NCI-H526 treated with DMSO at 0.1 percent for 48 hours (cell line): ENCODE measurements at places on chromosomes 6 and 20.

- DNase-seq: no peak
Measured at GRCh38 chr6:37134036-37134395, 35.9 kb upstream of the PIM1 start.

DNA sequence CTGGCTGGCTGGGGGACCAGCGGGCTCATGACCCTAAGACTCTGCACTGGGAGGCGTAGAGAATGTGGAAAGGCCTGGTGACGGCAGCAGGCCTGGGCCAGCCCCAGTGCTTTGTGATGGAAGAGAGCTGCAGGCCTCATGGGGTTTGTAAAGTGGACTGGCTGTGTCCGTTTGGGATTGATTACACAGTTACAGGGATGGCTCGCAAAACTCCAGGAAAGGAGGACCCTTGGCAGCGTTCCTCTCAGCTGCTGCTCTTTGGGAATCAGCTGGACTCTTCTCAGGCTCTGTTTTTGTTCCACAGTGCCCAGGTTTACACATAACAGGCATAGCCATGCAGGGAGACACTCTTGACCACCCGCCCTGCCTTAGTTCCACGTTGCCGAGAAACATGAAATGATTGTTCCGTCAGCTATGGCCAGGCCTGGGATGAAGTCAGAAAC is 89.0 kb downstream of the SLX4IP start:
- DNase-seq: no peak

GRCh38 chr6:19662911-19663310 is 174.3 kb upstream of the ID4 start:
- no peak for DNase-seq

DNA sequence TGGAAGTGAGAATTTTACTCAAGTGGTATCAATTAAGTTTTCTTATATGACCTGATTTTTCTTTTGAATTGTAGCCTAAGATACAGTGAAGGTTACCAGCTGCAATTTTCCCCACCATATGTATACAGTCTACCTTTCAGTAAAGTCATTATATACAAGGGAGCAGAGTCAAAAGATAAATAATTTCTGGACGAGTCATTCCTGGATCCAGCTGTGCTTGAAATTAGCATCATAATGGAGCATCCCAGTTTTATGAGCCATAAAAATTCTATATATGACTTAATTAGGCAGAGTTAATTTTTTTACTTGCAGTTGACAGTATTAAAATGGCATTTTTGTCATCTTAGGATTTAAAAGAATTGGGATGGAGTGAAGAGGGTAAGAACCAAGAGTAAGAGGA is 1008.4 kb downstream of the PHF3 start:
- no peak for DNase-seq

DNA sequence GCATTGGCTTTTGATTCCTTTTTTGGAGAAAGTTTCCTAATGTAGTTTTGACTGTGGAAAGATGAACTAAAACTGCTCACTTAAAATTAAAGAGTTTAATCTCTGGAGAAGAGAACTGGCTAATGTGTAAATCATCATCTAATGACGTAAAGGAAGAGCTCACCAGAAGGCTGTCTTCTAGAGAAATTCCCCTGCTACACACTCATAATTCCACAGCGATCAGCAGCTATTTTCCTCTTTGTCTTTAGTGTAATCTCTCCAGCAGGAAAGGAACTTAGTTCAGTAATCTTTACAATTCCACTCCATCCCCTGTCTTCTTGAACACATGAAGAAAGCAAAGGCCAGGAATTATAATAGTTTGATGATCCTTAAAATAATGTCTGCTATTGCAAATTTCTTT is 15.8 kb downstream of the SPTLC3 start:
- no peak for DNase-seq

DNA sequence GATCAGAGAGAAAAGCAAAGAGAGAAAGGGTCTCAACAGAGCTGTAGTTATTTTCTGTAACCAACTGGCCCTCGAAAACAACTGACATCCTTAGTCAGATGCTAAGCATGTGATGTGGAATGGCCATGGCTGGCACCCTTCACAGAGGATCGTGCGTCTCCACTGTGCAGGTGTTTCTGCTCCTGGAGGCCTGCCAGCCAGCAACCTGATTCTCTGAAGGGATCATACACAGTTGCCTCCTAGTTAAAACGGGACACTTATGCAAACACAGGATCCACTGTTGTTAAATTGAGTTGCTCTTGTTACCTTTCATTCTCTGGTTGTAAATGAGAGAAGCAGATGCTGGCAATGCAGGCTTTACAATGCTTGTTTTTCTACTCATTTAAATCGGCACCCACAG is 148.5 kb downstream of the HDGFL1 start:
- DNase-seq: peak; percentile 86

DNA sequence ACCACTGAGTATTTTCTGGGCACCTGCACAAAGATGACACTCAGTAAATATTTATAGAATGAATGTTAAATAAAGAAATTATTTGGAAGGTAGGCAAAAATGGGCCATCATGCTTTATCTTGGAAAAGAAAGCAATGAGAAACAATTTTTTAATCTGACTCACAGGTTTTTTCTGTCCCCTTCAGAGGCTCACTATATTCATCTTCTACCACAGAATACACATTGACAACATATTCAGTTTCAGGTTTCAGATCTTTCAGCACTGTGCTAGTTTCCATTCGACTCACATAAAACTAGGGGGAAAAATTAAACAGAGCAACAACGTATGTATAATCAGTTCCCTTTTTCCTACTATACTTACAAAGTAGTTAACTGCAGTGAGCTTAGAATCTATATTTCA is 58.3 kb downstream of the COL12A1 start:
- DNase-seq: no peak

- no peak for DNase-seq
Measured at GRCh38 chr6:105485456-105485855, 82.6 kb upstream of the PREP start.

- DNase-seq: no peak
Measured at GRCh38 chr6:13872681-13873080, 52.1 kb upstream of the RNF182 start.

GRCh38 chr20:36957875-36958667 is 6.6 kb upstream of the SAMHD1 start:
- DNase-seq: no peak

GRCh38 chr6:38063973-38064372 is 244.4 kb downstream of the ZFAND3 start:
- DNase-seq: no peak

DNA sequence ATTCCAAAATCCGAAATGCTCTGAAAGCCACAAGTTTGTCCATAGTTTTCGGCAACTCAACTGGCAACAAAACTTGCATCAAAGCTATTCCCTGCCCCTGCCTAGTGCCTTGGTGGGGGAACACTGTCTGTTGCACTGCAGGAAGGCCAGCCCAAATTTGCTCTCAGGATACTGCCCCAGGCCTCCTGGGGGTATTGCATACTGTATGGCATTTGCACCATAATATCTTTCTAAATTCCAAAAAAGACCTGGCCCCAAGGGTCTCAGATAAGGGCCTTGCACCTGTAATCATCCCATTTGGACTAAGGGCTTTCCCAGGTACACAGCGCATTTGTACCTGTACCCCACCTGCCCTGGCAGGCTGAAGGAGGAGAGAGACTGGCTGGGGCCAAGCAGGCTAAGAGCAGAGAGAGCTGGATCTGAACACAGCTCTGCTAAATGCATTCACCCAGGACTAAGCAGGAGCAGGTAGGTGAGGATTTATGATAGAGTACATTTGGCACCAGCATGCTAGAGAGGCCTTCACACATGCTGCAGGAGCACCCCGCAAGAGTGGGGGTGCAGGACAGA is 4.0 kb upstream of the GRM4 start:
- DNase-seq: no peak

GRCh38 chr20:57615445-57615811 is 4.8 kb downstream of the ZBP1 start:
- no peak for DNase-seq

GRCh38 chr6:141134723-141135122 is 998.0 kb upstream of the GJE1 start:
- DNase-seq: no peak

- DNase-seq: no peak
Measured at GRCh38 chr6:3471286-3471685, 14.4 kb upstream of the SLC22A23 start.

DNA sequence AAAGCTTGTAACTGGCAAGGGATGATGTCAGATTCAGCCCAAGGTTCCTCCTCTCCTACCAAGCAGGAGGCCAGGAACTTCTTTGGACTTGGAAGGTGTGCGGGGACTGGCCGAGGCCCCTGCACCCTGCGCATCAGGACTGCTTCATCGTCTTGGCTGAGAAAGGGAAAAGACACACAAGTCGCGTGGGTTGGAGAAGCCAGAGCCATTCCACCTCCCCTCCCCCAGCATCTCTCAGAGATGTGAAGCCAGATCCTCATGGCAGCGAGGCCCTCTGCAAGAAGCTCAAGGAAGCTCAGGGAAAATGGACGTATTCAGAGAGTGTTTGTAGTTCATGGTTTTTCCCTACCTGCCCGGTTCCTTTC is 14.4 kb downstream of the TNFAIP3 start:
- no peak for DNase-seq

DNA sequence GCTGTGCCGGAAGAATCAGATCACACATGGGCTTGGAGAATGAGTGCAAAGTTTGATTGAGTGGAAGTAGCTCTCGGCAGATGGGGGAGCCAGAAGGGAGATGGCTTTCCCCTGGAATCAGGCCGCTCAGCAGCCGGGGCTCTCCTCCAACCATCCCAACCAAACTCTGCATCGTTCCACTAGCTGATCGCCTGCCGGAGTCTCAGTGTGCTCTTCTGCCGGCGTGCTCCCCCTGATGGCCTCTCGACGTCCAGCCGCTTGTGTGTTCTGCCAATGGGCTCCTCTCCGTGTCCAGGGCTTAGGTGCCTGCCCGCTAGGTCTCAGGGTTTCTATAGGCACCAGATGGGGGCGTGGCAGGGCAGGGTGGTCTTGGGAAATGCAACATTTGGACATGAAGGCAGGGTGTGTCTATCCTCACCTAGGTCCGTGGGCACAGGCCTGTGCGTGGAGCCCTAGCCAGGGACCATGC is 4.9 kb upstream of the BIRC7 start:
- DNase-seq: peak; percentile 39

DNA sequence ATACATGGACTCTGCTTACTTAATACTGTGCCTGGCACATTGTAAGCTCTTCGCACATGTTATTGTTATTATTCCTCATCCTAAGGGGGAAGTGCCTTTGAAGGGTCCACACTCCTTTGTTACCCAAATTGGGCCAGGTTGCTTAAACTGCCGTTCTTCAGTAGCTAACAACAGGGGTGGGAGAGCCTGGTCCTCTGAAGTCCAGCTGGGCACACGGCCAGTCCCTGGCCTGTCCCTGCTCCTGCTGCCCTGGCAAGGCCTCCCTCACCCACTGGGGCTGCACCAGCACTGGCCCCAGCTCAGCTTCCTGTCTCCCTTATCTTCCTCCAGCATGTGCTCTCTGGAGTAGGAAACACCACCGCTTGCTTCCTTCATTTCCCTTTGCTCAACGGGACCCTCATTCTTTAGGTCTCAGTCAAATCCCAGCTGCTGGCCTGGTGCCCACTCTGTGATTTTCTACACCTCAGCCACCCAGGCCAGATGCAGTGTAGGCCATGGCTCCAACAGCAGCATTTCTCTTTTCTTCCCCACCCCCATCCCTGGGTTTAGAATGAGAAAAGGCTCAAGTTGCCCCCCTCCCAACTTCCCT is 5.5 kb upstream of the PROCR start:
- DNase-seq: no peak

GRCh38 chr6:24718449-24719124 is 367 bp downstream of the C6orf62 start:
- DNase-seq: no peak

GRCh38 chr20:22402550-22402949 is 181.8 kb downstream of the FOXA2 start:
- DNase-seq: peak; percentile 89
